Central memory CD4-positive, alpha-beta T cell (primary cell): ENCODE measurements at places on chromosomes 12 and 14.

DNA sequence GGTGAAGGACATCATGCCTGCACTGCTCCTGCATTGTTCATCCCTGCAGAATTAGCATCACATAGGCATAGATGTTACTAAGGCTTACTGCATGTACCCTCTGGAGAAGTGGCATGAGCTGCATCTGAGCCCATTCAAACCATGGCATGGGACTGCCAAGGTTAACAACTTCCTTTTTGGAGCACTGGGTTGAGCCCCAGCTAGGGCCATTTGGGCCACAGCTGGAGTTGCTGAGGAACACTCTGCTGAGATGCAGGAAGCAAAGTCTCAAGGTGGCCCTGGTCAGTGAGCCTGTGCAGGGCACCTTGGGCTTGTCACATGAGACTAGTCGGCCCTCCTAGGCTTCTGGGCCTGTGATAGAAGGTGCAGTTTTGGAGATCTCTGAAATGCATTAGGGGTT lies 511.2 kb downstream of the C12orf50 start:
- no peak for DNase-seq

DNA sequence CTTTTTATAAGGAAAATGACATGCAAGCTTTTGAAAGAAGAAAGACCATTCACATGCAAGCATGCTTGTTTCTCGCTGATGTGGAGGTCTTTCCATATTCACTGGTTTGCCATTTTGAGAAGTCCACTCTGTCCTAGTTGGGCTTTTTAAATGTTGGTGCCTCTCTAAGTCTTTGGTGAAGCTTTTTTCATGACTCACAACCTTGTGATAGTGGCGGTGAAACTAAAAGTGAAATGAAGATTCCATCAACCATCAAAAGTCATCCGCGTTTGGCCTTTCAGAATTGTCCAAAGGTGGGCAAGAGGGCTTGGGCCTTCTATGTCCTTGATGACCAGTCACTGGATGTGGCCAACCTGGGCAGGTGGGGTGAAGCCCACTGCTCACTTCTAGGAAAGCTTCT lies 4.3 kb downstream of the LRRC74A start:
- DNase-seq, result no peak

DNA sequence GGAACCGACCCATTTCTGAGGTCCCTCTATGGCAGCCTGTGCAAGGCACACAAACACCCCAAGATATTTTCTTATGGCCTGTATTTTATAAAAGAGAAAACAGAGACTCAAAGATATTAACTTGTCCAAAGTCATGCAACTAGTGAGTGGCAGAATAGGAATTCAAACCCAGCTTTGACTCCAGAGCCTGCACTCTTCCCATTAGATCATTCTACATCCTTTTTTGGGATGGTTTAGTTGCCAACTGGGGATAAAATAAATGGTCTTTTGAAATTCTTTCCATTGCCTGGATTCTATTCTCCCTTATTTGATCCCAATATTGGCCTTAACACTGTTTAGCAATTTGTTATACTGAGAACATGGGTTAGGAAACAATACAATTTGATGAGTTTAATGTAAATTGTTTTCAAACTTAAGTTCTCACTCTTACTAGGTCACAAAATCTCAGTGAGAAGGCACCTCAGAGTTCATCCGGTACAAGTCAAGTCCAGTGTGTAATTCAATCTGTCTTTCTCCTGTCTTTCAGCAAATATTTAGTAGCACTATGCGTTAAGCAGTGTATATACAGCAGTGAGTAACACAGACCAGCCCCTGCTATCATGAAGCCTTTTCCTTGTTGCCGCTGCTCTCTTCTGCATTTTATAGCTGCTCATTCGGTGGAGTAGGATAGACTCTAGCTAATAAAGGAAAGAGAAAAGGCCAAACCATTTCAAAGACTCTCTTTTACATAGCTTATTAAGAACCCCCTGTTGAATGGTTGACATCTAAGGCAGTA lies 162.1 kb upstream of the IFNG-AS1 start:
- DNase-seq, result no peak

GRCh38 chr14:52060080-52060479 lies 8.8 kb downstream of the NID2 start:
- no peak for DNase-seq

DNA sequence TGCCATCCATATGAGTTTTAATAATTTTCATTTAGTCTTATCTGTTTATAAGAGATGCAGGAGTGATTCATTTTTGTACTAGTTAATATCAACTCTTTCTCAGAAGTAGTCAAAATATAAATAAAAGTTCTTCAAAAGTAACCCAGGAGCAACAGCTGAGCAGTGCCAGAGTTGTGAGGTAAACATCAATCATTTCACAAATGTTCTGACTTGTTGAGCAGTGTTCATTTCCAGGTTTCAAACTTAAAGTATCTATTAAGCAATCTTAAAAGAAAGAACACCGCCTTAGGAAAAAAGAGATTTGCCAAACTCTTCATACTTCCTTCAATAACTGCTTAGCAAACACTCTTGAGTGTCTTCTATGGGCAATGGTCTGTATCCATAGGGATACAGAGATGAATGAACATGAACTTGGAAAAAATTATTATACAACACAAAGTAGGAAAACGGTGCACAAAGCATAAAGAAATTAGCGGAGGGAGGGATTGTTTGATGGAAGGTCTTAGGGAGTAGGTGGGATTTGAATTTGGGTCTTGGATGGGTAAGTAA lies 41.9 kb upstream of the POC1B start:
- DNase-seq, result no peak

DNA sequence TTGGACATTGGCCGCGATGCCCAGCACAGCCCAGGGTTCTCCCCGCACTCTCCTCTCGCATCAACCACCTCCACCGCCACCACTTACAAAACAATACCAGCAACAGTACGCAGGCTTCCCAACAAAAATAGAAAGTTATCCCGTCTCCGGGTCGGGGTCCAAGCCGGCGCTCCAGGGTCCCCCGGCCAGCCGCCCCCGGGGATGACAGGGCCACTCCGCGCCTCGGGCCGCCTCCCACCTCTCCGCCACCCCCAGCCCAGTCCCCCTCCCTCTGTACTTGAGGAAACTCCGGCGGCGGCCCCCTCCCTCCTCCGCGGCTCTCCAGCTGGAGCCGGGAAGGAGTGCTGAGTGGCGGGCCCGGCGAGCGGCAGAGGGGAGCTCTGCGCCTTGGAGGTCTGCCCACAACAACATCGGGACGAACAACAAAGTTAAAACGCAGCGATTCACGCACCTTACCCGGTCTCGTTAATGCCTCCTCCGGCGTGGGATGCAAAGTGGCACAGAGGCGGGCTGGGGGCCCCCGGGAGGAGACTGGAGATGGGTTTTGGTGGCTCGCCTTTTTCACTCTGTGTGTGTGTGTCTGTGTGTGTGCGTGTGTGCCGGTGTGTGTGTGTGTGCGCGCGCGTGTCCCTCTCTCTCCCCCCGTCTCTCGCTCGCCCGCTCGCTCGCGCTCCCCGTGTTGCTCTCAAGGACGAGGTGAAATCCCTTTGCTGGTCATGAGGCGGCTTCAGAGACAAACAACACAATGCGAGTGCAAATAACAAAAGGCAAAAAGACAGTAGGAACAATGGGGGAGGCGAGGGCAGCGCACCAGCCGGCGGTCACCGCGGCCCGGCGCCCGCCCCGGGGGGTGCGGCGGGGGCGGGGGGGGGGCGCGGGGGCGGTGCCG lies 386.8 kb downstream of the BCAT1 start:
- DNase-seq, result no peak

DNA sequence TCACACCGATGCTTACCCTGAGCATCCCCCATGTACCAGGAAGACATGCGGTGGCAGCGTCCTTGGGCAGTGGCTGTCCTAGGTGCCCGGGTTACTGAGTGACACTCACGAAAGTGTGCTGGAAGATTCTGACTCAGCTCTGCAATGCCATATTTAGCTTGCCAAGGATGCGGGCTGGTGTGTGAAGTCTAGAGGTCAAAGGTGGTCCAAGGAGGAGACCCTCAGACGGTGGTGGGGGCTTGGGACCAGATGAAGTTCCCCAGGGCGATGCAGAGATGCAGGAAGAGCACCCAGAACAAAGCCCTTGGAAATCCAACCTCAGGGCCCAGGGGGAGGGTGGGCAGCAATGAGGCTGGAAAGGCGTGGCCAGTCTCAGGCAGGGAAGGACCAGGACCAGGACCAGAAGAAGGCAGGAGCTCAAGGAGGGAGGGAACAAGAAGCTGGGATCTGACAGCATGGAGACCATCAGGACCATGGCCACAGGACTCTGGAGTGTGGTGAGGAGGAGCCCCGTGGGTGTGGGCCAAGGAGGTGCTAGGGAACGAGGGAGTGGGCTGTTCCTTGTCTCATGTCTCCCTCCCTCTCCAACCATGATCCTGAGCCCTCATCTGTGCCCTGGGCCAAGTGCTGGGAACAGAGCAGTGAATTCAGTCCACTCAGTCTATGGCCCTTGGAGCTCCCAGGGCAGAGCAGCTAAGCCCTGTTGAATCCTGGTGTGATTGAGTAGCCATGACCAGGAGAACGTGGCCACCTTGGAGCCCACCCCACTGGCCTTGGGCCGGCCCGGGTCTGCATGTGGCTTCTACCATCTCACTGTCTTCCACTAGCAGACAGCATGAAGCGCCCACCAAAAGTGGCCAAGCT lies 310.1 kb upstream of the DIO3 start:
- DNase-seq, result no peak

DNA sequence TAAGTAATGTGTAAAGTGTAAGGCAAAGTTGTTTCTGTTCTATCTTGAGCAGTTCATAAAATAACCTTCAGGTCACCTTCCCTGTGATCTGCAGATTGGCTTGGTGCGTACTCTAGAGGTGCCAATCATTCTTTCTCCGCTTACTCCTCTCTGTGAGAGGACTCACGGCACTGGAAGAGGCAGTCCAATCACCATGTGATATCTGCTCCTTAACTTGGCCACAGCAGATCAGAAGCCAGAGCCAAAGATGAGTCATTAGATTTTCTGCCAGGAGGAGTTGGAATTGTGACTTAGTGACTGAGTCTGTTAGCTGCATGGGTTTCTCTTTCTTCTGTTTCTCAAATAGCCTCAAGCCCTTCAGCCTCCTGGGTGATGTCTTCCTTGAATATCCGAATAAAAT lies 165.5 kb downstream of the SLC41A2 start:
- DNase-seq, result no peak

DNA sequence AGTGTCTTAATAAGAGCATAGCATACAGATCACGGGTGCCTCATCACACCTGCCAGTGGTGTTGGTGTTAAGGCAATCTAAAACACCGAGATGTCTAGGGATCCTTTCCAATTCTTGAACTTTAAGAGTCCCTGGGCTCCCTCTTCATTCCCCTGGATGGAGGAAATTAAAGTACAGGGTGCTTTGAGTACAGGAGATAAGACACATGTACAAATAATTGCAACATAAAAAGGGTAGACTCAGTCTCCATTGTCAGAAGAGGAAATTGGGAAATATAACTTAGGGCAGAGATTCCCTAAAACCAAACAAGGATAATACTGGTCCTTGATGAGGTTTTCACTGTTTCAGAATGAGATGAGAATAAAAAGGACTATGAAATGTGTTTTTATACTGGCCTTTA lies 34.9 kb downstream of the SCFD1 start:
- DNase-seq, result no peak

- no peak for DNase-seq
Observed at GRCh38 chr14:101250336-101250947, 310.9 kb upstream of the DIO3 start.

DNA sequence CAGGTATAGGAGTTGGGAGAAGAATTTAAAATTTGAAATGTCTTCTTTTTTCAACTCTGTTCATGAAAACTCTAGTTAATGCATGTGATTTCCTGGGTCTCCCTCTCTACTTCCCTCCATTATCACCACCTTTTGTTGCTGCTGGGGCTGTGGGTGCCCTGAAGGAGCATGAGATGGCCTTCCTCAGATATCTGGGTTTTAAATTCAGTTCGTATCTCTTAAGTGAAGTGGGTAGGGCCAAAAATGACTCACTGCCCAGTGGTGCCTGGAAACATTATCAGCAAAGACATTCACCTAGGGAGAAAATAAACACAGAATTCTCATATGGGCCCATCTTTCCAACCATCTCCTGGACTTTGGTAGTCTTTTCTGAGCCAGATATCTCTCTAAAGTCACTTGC lies 234.9 kb upstream of the PLEKHG7 start:
- no peak for DNase-seq

GRCh38 chr12:55495490-55495889 lies 3.3 kb downstream of the OR6C68 start:
- DNase-seq, result no peak
